Spinal cord (tissue), 10 donors: ENCODE measurements at places on chromosomes 2 and 18. TPM values are rescaled to one million over a fixed set of nuclear protein-coding genes. Genes with fewer than 3 reads are reported as not detected.
A peak's percentile ranks its signal among the peaks of the same experiment; 100 is the strongest.

DNA sequence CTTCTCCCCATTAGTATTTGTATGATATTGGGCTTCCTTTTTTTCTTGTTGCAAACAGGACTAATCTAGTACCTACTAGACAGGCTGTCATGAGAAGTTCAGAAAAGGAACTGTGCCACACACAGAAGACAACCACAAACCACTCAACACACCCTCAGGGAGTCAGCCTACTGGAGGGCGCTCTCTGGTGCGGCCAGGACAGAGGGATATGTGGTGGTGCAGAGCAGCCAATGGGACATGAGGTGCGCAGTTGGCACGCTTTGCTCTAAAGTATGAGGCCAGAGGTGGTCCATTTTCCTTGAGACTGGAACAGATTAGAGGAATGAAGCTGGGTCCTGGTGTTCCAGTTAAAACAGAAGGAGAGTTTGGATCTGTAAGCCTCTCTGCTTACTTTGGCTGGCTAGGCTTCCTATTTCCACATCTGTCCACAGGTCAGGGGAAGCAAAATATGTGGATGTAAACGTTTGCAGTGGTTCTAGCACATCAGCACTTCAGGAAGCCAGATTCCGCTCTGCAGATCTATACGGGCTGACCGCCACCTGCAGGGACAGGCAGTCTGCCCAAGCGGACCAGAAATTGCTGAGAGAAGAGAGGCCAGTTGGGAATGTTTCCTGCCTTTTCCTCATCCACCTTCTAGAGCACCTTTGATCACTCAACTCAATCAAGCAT, 114.1 kb downstream of the GFPT1 start:
- DNase-seq, result no peak

- no peak for DNase-seq
Measured at GRCh38 chr2:140597836-140598235, 1533.0 kb downstream of the LRP1B start.

DNA sequence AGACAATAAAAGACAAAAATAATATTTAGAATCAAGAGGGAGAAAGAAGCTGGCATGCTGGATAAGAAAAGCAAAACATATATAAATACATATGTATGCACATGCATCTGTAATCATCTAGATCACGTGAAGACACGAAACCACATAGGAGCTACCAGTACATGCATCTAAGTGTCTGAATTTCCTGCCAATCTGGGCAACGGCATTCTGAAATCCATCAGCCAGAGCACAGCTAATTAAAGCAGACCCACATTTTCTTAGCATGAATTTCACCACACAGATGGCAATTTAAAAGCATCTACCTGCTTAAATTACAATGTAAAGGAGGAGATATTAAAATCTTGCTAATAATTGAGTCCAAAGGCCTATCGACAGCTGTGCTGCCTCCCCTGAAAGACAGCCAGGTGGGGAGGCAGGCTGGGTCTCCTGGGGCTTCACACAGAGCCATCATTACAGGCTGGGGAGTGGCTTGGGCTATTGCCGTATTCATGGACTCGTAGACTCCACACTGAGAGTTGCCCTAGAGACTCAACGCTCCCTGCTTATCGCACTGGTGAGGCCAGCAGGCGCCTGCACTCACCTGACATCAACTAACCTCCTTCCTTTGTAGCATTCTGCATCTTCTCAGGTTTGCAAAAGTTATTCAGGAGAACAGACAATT, 272.5 kb upstream of the PXDN start:
- peak; percentile 78 for DNase-seq

- no peak for DNase-seq
Measured at GRCh38 chr2:30716123-30716900, 90.9 kb downstream of the CAPN13 start.

DNA sequence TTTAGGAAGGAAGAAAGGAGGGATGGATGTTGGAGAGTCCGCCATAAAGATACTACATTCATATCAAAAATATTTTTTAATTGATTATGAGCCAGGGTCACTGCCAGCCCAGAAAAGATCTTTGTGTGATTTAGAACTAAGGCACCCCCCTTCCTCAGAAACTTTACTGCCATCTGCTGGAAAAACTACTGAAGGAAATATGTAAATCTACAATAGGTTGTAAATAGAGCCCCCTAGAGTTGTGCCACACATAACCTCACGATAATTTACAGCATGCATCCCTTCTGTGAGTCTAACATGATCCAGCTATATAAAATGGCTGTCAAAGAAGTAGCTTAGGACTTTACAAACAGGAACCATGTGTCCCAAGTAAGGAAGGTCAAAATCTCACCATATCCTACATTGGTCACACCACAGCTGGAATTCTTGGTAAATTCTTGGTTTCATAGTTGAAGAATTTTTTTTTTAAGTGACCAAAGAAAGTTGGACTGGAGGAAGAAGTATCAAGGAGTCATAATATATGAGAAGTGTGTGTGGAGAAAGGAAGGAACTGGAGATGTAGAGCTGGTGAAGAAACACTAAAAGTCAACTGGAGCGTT, 152.5 kb downstream of the CYP26B1 start:
- no peak for DNase-seq

- no peak for DNase-seq
Measured at GRCh38 chr2:213863541-213863940, 547.3 kb upstream of the VWC2L start.

- DNase-seq, result no peak
Measured at GRCh38 chr2:126244937-126245336, 411.0 kb upstream of the GYPC start.

DNA sequence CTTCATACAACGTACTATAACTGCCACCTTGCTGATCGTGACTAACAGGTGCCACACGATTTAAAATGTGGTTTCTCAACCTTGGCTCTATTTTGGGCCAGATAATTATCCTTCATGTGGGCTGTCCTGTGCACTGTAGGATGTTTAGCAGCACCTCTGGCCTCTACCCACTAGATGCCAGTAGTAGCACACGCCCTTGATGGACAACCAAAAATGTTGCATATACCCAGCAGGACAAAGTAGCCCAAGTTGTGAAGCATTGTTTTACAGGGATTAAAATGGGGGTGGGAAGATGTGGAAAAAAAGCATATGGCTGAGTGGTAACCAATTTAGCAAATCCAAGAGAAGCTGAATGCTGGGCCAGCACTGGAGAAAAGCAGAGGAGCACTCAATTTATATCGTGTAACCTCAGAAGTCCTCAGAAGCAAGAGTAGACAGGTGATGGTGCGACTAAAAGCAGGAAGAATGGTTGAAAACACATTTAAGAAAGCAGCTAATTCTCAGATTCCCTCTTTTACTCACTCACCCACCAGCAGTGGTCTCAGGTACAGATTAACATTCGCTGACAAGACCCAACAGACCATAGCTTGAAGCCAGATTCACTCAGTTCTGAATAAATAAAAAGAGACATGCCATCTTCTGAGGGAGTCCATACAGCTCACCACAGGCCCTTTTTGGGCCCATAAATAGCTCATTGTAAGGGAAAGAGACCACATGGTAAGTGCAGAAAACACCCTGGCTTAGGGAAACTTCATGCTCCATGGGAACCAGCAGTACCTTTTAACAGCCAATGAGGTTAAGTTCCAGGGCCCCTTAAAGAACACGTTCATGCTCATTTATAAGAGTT, 50.6 kb downstream of the RAPH1 start:
- DNase-seq, result peak; percentile 35

GRCh38 chr2:100235098-100235497, 87.2 kb downstream of the LONRF2 start:
- DNase-seq, result no peak

DNA sequence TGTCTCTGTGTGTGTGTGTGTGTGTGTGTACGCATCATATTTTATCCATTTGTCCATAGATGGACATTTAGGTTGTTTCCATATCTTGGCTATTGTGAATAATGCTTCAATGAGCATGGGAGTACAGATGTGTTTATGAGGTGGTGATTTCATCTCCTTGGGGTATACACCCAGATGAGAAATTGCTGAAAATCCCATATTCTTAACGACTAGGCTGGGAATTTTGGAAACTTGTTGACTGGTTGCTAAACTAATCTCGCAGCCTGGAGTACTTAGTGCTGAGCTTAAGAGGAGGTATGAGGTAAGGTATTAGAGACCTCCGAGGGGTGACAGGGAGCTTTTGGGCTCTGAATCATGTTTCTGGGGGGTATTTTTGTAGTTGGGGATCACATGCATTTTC, 66.0 kb upstream of the SPRED2 start:
- no peak for DNase-seq

DNA sequence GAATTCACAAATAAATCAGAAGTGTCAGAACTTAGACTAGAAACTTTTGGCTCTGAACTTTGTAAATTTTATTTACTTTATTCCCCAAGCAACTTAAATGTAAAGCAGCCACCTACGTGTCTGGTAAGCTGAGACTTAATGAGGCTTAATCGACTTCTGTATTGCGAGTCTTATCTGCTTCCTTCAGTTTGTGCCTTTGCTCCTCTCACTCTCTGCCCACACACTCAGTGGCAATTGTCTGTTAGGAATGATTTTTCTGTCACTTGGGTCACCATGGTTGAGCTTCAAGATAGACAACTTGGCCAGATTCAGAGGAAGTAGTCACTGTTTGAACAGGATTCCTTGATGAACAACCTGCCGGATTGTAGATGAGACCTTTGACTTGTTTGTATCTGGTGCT, 691.4 kb upstream of the FSHR start:
- no peak for DNase-seq

- DNase-seq, result no peak
Measured at GRCh38 chr2:102603904-102604303, 15.4 kb upstream of the SLC9A2 start.

GRCh38 chr2:65576861-65577601, 144.6 kb upstream of the SPRED2 start:
- DNase-seq, result no peak

- DNase-seq, result no peak
Measured at GRCh38 chr2:18402831-18403230, 157.6 kb downstream of the RDH14 start.

GRCh38 chr2:22701561-22702160, 683.3 kb upstream of the KLHL29 start:
- DNase-seq, result no peak

- DNase-seq, result no peak
Measured at GRCh38 chr2:241261628-241262027, 53.8 kb downstream of the HDLBP start.

DNA sequence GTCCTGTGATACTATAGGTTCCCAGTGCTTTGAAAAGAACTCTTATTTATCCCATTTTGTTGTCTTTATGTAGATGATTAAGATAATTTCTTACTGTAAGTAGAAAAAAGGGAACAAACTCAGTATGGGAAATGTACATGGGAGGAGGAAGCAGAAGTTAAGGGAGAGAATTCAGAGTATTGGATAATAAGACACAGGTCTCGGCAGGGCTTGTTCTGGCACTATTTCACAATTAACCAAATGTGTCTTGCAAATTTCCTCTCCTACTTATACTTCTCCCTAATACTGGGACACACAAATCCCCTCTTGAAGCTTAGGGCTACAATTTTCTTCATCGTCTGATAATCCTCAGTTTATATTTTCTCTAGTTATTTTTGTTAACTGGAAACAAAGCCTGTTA, 744.0 kb downstream of the ADCYAP1 start:
- no peak for DNase-seq

DNA sequence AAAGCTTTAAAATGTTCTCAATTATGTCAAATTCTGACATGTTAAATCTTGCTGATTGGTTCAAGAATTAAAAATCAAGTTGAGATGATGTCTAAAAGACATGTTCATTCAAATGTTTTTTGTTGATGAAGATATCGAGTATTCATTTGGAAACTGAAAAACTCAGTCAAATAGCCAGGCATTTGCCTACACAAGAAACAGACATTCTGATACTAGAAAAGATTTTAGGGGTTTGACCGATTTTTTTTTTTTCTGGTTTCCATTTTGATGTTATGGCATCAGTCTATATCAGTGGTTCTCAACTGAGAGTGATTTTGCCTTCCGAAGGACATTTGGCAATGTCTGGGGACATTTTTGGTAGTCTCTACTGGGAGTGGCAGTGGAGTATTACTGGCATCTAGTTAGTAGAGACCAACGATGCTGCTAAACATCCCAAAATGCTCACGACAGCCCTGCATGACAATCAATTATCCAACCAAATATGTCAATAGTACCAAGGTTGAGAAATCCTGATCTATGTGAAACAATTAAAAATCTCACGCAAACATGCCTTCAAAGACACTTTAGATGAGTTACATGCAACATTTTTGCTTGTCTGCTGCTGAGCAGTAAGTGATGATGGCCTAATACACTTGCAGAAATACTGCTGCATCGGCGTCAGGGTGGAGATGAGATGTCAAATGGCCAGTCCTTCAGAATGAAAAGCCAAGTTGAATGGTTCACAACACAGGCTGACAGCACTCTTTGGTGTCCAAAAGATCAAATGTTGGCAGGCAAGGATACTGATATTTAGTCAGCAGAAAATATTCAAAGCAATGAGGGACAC, 12.5 kb downstream of the RASGRP3 start:
- no peak for DNase-seq

- DNase-seq, result no peak
Measured at GRCh38 chr18:79707239-79707638, 27.6 kb downstream of the CTDP1 start.

GRCh38 chr2:16186661-16187481, 246.5 kb downstream of the MYCN start:
- no peak for DNase-seq

DNA sequence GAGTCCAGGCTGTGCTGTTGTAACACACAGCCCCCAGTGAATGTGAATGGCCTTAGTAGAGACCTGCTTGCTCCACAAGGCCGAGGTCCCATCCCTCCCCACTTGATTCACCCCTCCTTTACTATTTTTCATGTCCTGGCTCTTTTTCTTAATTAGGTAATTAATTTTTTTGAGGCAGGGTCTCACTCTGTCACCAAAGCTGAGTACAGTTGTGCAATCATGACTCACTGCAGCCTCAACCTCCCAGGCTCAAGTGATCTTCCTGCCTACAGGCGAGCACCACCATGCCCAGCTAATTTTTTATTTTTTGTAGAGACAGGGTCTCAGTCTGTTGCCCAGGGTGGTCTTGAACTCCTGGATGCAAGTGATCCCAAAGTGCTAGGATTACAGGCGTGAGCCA, 19.3 kb downstream of the FBLN7 start:
- DNase-seq, result no peak

DNA sequence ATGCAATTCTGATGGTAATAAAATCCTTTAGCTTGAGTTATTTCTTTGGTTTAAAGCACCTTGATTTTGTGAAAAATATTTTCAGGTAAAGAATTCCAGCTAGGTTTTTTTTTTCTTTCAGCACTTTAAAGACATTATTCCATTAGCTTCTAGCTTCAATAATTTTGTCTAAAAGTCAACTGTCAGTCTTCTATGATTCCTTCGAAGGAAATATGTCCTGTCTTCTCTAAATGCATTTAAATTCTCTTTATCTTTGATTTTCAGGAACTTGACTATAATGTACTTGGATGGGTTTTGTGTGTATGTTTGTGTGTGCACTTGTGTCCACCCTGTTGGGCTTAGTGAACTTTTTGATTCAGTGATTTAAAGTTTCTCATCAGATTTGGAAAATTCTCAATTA, 4.7 kb downstream of the LONRF2 start:
- DNase-seq, result no peak

SULT1C4 gene
- 36.6 TPM for polyA plus RNA-seq

NEB gene
- 7.0 TPM for polyA plus RNA-seq

SERPINB7 gene
- polyA plus RNA-seq, result not detected

PLGLB1 gene
- 12.9 TPM for polyA plus RNA-seq

NT5DC4 gene
- polyA plus RNA-seq, result not detected

PARD3B gene
- polyA plus RNA-seq, result 13.6 TPM

FAM124B gene
- 6.7 TPM for polyA plus RNA-seq

PFN4 gene
- polyA plus RNA-seq, result 3.6 TPM

DUSP19 gene
- polyA plus RNA-seq, result 4.4 TPM

CDCA7 gene
- polyA plus RNA-seq, result 14.0 TPM
